ENCODE measurements at places on chromosomes 7 and 10.

DNA sequence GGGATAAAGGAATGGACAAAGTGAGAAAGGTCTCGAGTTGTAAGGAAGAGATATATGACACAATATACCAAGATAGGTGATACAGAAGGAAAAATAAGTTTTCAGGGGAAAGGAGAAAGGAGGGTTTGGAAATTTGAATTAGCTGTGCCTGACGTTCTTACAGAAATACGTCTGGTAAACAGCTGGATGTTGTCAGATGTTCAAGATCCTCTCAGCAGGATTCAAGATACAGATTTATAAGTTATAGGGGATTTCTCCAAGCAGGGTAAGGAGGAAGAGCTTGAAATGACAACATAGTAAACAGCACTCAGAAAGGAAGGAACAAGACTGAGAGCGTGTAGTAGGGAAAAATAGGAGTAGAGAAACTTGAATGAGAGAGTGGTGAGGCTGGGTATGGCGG is 1184.1 kb downstream of the TYW1 start:
- no peak for DNase-seq

DNA sequence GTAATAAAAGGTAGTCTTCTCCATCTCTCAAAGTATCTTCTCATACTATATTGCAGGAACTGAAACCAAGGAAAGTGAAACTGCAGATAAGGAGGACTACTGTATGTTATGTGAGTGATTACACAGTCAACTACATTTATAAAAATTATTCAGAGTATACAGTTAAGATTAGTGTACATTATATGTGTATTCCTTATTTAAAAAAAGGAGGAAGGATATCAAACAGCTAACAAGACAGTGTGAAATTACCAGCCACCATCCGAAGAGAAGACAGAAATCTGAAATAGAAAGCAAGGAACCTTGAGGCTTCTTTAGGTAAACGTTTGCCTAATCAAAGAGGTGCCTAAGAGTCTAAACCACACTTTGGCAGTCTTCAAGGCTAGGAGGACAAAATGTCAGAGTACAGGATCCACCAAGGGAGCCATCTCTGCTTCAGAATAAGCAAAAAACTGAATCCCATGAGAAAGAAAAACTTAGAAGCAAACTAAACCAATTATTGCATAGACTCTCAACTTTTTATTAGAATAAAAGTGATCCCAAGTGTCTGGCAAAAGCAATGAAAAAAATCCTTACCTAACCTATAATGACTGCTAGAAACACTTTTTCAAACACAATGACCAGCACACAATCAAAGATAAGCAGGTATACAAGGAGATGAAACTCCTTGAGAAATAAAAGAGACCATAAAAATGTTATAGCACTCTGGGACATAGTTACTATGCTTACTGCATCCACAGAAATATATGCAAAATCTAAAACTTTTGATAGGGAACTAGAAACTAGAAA is 6.4 kb downstream of the USP6NL start:
- DNase-seq, result no peak

- DNase-seq, result no peak
Measured at GRCh38 chr7:130090745-130091532, 20.6 kb downstream of the KLHDC10 start.

- no peak for DNase-seq
Measured at GRCh38 chr10:58201704-58202103, 66.0 kb downstream of the IPMK start.

DNA sequence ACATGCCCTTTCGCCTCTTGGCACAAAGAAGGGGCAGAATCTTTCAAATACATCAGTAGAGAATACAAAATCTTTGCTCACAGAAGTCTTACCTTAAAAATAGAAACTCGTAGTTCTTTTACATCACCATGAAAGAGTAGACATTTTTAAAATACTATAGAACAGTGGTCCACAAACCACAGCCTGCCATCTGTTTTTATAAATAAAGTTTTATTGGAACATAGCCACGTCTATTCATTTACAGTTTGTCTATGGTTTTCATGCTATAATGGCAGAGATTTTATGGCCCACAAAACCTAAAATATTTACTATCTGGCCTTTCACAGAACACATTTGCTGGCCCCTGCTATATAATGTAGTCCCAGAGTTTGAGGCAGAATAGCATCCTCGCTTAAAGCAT is 46.1 kb upstream of the CABCOCO1 start:
- DNase-seq, result no peak

DNA sequence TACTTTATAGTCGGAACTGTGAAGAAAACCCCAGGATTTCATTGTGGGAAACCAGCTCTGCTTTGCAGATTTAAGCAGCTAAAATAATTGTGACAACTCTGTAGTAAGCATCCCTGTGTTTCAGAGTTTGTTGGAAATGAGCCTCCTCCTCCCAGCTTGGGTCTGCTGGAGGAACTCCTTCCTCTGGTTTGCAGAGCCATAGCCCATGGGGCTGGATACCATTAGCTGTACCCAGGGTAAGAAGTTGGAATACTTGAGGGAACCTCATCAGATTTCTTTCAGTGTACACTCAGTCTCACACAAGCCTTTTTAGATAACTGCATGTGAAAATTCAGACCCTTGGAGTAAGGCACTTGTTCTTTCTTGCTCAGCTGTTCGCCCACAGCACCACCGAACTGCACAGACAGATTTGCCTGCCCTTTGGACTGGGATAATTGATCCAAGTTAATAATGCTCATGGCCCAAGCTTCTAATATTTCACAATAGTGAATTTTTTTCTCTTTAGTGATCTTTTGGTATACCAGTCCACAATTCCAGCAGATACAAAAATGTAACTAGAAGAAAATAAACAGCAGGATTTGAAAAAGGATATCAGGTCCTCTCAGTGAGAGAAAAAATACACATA is 467.4 kb upstream of the FZD8 start:
- DNase-seq, result no peak

- no peak for DNase-seq
Measured at GRCh38 chr10:126972635-126973414, 67.6 kb downstream of the DOCK1 start.

- DNase-seq, result no peak
Measured at GRCh38 chr7:36190447-36191291, 37.6 kb downstream of the EEPD1 start.

- DNase-seq, result no peak
Measured at GRCh38 chr10:132691711-132692153, 94.2 kb downstream of the NKX6-2 start.

DNA sequence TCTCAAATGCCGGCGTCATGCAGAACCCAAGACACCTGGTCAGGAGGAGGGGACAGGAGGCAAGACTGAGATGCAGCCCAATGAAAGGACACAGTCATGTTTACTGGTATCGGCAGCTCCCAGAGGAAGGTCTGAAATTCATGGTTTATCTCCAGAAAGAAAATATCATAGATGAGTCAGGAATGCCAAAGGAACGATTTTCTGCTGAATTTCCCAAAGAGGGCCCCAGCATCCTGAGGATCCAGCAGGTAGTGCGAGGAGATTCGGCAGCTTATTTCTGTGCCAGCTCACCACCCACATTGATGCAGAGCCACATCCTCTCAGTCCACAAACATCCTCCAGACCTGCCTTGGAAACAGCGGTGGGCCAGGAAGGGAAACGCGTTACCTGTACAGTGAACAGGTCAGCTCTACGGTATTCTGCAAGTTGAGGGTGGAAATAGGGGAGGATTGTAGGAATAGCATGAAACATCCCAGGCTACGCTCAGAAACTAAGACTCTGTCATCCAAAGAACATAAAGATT is 133.1 kb upstream of the PRSS1 start:
- DNase-seq, result no peak

GRCh38 chr7:149824748-149825566 is 13.2 kb upstream of the ZNF862 start:
- DNase-seq, result no peak

- no peak for DNase-seq
Measured at GRCh38 chr10:21260506-21261149, 264.9 kb downstream of the SKIDA1 start.

DNA sequence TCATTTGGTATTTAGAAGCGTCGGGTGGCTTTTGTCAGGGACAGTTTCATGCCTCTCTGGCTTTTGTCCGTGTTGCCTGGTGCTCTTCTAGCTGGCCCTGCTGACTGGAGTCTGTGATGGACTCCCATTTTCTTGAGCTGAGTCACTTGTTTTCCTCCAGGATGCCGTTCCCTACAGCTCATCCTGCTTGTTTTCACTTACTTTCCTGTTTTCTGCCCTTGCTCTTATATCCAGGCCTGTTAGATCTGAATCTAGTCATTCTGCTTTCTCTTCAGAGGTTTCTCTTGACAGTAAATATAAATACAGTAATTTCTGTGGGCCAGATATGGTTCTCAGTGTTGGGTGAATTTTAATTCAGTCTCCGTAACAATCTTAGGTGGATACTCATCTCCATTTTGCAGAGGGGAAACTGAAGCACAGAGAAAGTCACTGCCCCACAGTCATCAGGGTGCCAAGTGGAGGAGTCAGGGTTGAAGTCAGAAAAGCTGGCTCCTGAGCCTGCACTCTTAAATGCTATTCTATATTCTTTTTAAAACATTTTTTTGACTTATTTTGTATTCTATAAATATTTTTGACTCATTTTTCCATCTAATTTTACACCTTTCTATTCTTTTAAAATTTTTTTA is 85.4 kb downstream of the CCNY start:
- no peak for DNase-seq

DNA sequence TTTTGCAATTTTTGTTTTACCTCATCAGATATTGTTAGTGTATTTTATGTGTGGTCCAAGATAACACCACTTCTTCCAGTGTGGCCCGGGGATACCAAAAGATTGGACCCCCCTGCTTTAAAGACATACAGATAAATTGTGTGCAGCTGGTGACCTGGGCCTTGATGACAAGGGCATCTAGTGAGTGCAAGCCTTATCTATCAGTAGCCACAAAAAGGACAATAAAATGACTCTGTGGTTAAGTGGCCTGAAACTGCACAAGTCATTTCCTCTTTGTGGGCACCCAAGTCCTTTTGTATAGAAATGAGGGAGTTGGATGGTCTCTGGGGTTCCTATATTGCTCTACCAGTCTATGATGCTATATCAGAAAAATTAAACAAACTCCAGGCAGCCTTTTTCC is 98.1 kb downstream of the PARD3 start:
- DNase-seq, result no peak

DNA sequence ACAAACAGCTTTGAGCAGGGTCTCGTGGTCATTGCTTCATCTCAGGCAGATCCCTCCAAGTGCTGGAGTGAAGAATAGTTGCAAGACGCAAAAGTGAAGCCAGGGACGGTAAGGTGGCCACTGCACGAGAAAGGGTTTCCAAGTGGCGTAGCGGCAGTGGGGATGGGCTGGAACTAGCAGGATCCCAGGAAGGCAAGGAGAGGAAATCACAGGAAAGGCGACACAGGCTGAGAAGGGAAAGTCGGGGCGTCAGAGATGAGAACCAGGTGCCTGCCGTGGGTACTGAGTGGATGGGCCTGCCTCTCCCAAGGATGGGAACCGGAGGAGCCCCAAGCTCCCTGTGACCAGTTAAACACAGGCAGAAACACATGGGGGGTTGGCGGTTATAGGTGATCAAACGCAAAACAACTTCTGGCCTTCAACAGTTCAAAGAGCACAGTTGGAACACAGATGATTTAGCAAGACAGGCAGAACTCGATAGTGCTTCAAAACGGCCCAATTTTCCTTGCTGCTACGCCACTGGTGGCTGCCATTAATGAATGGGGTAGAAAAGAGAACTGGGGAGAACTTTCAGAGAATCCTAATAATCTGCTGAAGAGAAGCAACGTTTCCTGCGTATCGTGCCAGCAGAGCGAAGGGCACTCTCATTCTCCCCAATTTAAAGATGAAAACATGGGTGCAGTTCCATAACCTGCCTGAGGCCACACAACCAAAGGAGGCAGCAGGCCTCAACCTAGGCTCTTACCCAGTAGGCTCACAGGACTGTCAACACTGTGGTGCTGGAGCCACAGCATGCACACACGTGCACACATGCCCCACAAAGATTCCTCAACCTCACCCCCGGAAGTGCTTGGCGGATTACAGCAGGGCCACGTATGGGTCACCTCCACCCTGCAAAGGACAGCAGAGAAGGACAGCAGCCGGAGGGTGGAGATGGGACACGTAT is 61.9 kb downstream of the MAD1L1 start:
- no peak for DNase-seq

DNA sequence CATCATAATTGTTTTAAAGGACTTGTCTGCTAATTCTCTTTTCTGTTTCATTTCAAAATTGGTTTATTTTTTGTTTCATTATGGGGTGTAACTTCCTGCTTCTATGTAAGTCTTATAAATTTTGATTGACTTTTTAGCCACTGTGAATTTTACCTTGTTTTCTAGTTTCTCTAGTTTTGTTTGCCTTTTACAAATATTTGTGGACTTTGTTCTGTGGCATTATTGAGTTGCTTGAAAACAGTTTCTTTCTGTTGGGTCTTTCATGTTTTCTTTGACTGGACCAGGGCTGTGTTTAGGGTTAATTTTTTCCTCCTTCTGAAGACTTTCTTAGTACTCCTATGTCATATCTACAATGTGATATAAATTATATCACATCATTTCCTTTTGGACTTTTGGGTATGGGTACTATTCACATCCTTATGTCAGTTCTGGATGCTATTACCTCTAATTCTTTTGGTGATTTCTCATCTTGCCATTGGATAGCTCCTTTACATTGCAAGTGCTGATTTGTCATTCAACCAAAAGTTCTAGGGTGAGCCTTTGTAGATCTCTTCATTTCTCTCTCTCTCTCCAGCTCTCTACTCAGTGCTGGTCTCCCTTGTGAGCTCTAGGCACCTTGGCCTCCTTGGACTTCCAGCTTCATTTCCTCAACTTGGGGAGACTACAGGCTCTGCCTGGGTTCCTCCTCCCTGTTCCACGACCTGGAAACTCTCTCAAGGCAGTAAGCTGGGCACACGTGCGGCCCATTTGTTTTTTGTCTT is 36.9 kb downstream of the MLLT10 start:
- no peak for DNase-seq

DNA sequence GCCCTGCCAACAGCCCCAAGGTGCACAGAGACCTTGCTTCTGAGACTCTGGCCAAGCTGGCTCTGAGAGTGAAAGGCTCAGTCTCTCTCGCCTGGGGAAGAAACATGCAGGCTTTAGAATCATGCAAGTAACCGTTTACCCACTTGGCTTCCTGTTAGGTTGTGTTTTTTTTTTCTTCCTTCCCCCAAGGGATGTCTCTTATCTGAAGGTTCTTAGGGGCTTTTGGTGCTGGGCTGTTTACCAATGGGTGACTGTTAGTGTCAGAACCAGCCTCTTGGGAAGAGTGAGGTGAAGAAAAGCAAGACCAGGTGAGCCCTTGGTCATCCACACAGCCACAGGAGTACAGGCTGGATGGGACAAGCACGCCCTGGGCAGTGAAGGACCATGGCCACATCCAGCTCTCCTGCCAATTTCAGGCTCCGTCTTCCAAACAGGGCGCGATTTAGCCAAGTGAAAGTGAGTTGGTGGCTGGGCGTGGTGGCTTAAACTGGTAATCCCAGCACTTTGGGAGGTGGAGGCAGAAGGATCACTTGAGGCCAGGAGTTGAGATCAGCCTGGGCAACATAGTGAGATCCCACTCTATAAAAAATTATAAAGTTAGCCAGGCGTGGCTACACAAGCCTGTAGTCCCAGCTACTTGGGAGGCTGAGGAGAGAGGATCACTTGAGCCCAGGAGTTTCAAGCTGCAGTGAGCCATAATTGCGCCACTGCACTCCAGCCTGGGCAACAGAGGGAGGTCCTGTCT is 76.3 kb upstream of the CUX1 start:
- DNase-seq, result no peak

- DNase-seq, result no peak
Measured at GRCh38 chr10:83012866-83013265, 1126.4 kb upstream of the GHITM start.
